ENCODE measurements at places on chromosomes 1 and 21. TPM values are rescaled to one million over a fixed set of nuclear protein-coding genes. Genes with fewer than 3 reads are reported as not detected.
A peak's percentile ranks its signal among the peaks of the same experiment; 100 is the strongest.

CELF3 gene
- total RNA-seq, result not detected

ELOVL1 gene
- 46.0 TPM for total RNA-seq

PITHD1 gene
- total RNA-seq, result 82.1 TPM

OR2G6 gene
- total RNA-seq, result not detected

MX1 gene
- 75.3 TPM for total RNA-seq

FCRLB gene
- 1.5 TPM for total RNA-seq

CNR2 gene
- not detected for total RNA-seq

DNA sequence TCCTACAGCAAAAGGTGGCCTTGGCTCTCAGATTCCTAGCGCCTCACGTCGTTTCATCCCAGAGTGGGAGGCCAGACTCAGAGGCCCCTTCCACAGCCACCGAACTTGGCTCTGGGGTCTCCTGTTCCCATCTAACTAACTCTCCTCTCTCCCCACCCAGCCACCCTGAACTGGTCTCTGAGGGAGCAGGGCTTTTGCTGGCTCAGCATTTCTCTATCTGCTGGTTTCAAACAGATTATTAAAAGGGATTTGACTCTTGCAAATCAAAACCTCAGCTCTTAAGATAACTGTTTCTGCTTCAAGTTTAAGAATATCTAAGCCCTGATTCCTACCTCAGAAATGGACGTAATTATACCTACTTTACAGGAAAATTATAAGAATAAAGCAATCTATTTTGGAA lies 91.0 kb upstream of the ATP1B1 start:
- DNase-seq, result no peak
- H3K27me3 ChIP-seq, result no peaks in the 10 kb centered on the region
- H3K4me1 ChIP-seq, result no peaks in the 10 kb centered on the region
- H3K36me3 ChIP-seq, result no peaks in the 10 kb centered on the region

- H3K4me3 ChIP-seq, result no peak overlapping the region
- no peak overlapping the region for H3K27ac ChIP-seq
- H3K36me3 ChIP-seq, result no peaks in the 10 kb centered on the region
- H3K4me1 ChIP-seq, result no peaks in the 10 kb centered on the region
Measured at GRCh38 chr1:79193211-79194079, 186.9 kb upstream of the ADGRL4 start.

DNA sequence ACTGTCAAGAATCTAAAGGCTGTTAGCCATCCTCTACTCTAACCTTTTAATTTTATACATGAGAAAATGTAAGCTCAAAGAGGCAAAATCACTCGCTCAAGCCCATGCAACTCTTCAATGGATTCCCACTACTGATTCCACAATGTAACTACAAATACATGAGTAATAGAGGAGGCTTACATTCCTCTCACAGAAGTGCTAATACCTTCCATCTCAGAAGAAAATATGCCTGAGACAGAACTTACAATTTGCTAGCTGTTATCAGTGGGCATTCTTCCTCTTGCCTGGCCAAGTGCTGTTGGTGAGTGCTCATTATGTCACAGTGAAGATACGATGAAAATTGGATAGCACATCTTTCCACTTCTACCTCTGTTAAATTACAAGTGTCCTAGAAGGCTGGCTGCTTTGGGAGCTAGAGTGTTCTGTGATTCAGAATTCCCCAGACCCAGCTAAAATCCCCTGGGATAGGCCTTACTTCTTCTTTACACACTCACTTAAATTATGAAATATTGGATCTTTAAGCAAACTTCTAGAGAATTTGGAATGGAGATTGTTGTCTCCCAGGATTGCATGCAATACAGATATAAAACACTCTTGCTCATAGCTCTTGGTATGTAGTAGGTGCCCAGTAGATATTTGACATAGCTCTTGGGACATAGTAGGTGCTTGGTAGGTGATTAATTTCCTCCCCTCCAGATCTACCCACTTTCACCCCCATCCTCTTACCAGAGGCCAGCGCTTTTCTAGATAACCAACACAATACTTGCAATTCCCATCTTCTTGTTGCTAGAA lies 24.1 kb downstream of the BCL9 start:
- no peak overlapping the region for H3K27ac ChIP-seq
- H3K4me1 ChIP-seq, result no peaks in the 10 kb centered on the region
- H3K27me3 ChIP-seq, result no peaks in the 10 kb centered on the region

- no peak for DNase-seq
- H3K27me3 ChIP-seq, result no peaks in the 10 kb centered on the region
- no peak overlapping the region for H3K4me3 ChIP-seq
- H3K4me1 ChIP-seq, result peaks cover 87% of the 10 kb centered on the region
- H3K36me3 ChIP-seq, result no peaks in the 10 kb centered on the region
Measured at GRCh38 chr1:12473596-12474362, 144.2 kb downstream of the DHRS3 start.

DNA sequence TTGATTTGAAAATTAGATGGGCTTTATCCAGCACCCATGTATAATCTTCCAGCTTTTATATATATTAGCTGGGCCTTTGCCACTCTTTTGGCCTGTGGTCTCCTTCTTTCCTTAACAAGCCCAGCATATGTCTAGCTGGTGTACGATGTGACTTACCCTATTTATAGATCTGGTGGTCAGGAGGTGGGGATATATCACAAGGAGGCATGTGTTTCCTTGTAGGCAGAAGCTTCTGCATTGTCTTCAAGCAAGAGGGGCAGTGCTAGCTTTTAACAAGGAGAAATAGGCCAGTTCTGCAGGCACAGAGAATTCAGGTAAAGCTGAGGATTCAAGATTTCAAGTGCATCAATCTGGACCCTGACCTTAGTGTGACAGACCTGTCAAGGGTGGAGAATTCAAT lies 38.0 kb upstream of the DNASE2B start:
- H3K27ac ChIP-seq, result no peak overlapping the region
- H3K4me3 ChIP-seq, result no peak overlapping the region
- no peak for DNase-seq
- no peaks in the 10 kb centered on the region for H3K36me3 ChIP-seq

- DNase-seq, result no peak
- H3K36me3 ChIP-seq, result no peaks in the 10 kb centered on the region
- no peaks in the 10 kb centered on the region for H3K4me1 ChIP-seq
- H3K4me3 ChIP-seq, result no peak overlapping the region
- no peaks in the 10 kb centered on the region for H3K27me3 ChIP-seq
Measured at GRCh38 chr1:190739926-190740325, 262.3 kb upstream of the BRINP3 start.

DNA sequence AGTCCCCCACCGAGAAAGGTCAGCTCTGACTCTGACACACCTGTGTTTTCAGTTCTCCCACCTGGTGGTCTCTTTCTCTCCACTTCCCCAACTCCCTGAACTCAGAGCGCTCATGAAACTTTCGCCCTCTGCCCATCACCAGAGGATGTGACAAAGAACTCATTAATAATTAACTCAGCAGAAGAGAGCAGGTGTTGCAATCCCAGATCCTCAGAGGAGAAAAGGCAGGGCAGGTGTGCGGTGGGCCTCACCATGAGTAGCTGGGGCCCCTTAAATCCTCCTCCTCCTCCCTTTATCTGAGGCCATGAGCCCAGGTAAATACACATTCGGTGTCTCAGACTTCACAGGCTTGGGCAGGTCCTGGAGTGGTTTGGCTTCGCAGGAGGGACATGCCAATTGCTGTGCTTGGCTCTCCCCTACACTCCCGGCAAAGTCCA lies 1.7 kb upstream of the LAMB3 start:
- no peaks in the 10 kb centered on the region for H3K27me3 ChIP-seq
- no peak for DNase-seq
- no peak overlapping the region for H3K4me3 ChIP-seq
- H3K36me3 ChIP-seq, result no peaks in the 10 kb centered on the region
- H3K4me1 ChIP-seq, result peaks cover 26% of the 10 kb centered on the region

- no peak for DNase-seq
- H3K27ac ChIP-seq, result no peak overlapping the region
- H3K36me3 ChIP-seq, result no peaks in the 10 kb centered on the region
- no peak overlapping the region for H3K4me3 ChIP-seq
Measured at GRCh38 chr21:37620401-37620800, 253.8 kb downstream of the DYRK1A start.

DNA sequence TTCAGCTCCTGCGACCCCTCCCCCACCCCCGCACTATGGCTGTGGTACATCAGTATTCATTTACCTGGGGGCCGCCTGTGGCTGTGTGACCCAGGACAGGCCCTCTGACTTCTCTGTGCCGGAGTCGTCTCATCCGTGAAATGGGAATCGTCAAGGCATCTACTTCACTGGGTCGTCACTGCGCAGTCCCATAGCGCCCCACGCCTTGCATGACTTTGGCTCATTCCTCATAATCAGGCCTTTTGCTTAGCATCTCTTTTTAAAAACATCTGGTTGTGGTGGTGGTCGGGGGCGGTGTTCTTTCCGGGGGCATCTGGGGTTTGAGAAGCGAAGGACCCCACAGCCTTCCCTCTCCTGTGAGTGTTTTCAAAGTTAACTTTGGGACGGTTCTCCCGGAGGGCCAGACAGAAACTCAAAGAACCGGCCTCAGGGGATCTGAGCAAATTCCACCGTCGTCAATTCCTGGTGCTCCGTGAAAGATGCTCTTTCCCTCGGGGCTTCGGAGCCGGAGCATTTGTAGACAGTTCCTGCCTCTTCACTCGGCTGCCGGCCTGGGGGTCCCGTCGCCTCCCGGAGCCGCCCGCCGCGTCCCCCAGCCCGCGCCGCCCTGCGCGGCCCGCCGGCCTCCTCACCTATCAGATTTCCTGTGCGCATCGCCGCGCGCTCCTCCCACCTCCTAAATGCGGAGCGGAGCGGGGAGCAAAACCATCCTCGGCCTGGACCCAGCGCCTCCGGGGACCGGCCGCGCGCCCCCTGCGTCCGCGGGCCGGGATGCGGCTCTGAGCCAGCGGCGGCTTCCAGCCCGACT lies at the start of gene B3GALT5:
Gene B3GALT5, plus strand, starts transcription at position 708 of the 808 bp plus-strand sequence. CDS start 47,620 bp downstream, outside the sequence.
- H3K36me3 ChIP-seq, result no peaks in the 10 kb centered on the region
- H3K4me3 ChIP-seq, result no peak within 1 kb of the TSS
- no peak within 1 kb of the TSS for H3K27ac ChIP-seq
- no peaks in the 10 kb centered on the region for H3K4me1 ChIP-seq
- H3K27me3 ChIP-seq, result peaks cover 3% of the 10 kb centered on the region

- H3K4me1 ChIP-seq, result peaks cover 12% of the 10 kb centered on the region
- H3K27ac ChIP-seq, result no peak overlapping the region
- H3K36me3 ChIP-seq, result no peaks in the 10 kb centered on the region
- no peaks in the 10 kb centered on the region for H3K27me3 ChIP-seq
- no peak overlapping the region for H3K4me3 ChIP-seq
Measured at GRCh38 chr1:8718850-8719361, 98.5 kb downstream of the RERE start.

- no peak overlapping the region for H3K4me3 ChIP-seq
- H3K4me1 ChIP-seq, result peaks cover 24% of the 10 kb centered on the region
- no peak for DNase-seq
- no peaks in the 10 kb centered on the region for H3K27me3 ChIP-seq
Measured at GRCh38 chr1:101346419-101346818, 109.6 kb downstream of the S1PR1 start.

- no peak overlapping the region for H3K4me3 ChIP-seq
- no peak for DNase-seq
- H3K27me3 ChIP-seq, result no peaks in the 10 kb centered on the region
- no peaks in the 10 kb centered on the region for H3K4me1 ChIP-seq
Measured at GRCh38 chr1:178818416-178818815, 52.5 kb downstream of the ANGPTL1 start.

- peak overlapping the region; percentile 54 for H3K27ac ChIP-seq
- no peaks in the 10 kb centered on the region for H3K36me3 ChIP-seq
- DNase-seq, result peak; percentile 53
- no peaks in the 10 kb centered on the region for H3K27me3 ChIP-seq
- H3K4me3 ChIP-seq, result peak overlapping the region; percentile 42
- peaks cover 93% of the 10 kb centered on the region for H3K4me1 ChIP-seq
Measured at GRCh38 chr1:160560045-160560705, 19.1 kb downstream of the CD84 start.

DNA sequence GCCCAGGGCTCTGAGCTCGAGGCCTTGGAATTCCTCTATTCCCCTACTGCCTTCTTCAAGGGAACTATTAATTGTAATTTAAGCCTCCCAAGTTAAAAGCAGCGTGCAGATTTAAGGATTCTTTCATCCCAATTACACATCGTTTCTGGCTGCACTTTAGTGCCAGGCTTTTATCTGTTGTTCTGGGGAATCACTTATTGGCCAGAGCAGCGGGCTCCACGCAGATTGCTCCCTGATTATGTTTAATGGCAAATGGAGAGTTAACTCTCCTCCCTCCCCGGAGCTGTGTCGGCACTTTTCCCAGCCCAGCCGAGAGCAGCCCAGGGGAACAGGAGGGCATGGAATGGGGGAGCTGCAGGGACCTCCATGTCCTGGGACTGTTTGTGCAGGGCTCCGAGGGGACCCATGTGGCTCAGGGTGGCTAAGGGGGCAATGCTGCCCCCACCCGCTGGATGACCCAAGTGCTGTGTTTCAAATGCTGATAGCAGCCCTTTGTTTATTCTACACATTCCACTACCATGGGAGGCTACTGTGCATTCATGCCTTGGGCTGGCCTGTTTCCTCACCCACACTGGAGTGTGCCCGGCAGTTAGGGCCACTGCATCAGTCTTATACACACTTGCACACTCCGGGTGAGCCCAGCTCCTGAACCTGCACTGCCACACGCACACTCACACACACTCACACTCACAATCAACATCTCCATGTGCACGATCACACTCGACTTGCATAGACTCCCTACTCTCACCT lies 93.3 kb upstream of the POU3F1 start:
- no peak overlapping the region for H3K27ac ChIP-seq
- H3K27me3 ChIP-seq, result peaks cover 39% of the 10 kb centered on the region
- H3K4me3 ChIP-seq, result no peak overlapping the region
- H3K4me1 ChIP-seq, result no peaks in the 10 kb centered on the region
- no peaks in the 10 kb centered on the region for H3K36me3 ChIP-seq
- no peak for DNase-seq

DNA sequence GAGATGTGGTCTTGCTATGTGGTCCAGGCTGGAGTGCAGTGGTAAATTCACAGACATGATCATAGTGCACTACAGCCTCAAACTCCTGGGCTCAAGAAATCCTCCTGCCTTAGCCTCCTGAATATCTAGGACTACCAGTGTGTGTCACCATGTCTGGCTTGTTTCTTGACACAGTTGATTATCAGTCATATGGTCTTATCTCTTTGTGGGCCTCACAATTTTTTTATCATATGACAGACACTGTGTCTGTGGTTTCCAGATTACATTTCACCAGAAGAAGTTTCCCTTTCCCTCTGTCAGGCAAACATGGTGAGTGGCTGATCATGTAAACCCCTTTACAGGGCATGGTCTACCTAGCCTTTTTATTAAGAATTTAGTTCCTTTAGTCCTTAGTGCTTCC lies 96.1 kb downstream of the HFM1 start:
- no peaks in the 10 kb centered on the region for H3K4me1 ChIP-seq
- H3K27me3 ChIP-seq, result no peaks in the 10 kb centered on the region
- H3K27ac ChIP-seq, result no peak overlapping the region
- no peaks in the 10 kb centered on the region for H3K36me3 ChIP-seq

DNA sequence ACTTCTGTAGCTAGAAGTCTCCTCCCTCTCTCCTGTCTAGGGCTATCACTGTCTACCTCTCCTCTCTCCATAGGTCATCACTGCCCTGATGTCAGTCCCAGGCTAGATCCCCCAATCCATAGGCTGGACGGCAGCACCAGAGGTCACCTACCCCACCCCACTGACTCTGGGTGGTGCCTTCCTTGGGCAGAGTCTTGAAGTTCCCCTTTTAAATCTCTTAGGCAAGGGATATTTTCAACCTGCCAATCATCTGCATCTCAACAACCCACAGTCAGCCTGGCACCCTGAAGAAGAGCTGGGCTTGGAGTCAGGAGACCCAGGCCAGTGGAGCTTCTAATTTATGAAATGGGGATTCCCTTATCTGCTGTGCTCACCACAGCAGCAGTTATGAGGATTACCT lies 13.2 kb downstream of the MYBPH start:
- no peaks in the 10 kb centered on the region for H3K27me3 ChIP-seq
- H3K36me3 ChIP-seq, result no peaks in the 10 kb centered on the region
- no peaks in the 10 kb centered on the region for H3K4me1 ChIP-seq
- H3K4me3 ChIP-seq, result no peak overlapping the region

Data from CD4-positive, alpha-beta memory T cell (primary cell).